HT1080 (cell line): ENCODE measurements at places on chromosomes 1 and 21.
A peak's percentile ranks its signal among the peaks of the same experiment; 100 is the strongest.

- DNase-seq: no peak
Observed at GRCh38 chr1:219031809-219032208, 141.9 kb upstream of the LYPLAL1 start.

DNA sequence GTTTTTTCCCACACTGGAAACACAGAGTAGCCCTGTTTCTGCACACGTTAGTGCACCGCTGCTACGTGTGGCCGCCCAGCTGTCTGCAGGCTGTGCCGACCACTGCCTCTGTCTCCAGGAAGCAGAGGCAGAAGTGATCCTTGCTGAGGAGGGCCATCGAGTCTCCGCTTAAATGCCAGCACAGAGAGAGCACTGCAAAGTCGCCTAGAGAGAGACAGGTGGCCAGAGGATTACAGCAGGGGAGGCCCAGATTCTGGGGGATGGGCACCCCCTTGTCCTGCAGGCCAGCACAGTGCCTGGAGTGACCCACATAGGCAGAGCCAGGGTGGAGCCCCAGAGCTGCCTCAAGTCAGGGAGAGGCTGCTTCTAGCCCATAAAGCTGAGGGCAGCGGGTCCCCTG, 6.1 kb downstream of the TPRG1L start:
- no peak for DNase-seq

GRCh38 chr1:30399026-30399425, 324.4 kb downstream of the MATN1 start:
- no peak for DNase-seq

DNA sequence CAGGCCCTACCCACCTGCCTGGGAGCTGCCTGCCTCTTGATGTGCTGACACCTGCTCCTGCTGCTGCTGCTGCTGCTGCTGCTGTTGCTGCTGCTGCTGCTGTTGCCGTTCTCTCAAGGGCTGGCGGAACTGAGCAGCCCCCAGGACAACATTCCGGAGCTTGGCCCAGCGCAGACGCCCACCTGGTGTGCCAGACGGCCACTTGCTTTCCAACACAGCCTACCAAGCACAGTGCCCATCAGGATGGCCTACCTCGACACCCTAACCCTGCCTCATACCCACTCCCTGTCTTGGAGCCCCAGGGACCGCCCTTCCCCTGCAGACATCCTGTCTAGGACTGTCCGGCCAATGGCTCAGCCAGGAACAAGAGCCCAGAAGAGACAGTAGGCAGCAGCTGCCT, 11.8 kb downstream of the DENND4B start:
- DNase-seq: no peak

DNA sequence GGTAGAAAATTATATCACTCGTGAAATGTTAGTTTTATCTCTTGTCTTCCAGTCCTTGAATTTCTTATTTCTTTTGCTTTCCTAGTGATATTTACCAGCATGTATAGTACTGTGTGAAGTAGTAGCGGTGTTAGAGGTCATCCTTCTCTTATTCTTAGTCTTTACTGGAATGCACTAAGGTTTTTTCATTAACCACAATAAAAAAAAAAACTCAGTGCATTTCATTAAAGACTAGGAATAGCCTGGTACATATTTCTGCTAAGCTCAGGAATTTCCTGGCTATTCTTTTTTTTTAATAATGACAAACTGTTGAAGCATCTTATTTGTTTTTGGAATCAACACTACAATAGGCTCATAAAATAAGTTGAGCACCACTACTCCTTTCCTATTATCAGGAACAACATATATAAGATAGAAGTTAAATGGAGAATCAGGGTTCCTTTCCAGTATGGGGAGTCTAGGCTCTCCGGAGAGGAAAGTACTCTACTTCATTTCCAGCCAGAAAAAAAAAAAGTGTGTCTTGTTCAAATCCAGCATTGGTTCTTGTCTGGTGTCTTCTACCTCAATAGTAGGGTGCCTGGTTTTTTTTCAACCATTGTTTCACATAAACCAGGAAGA, 60.0 kb downstream of the TNFSF18 start:
- peak; percentile 39 for DNase-seq

DNA sequence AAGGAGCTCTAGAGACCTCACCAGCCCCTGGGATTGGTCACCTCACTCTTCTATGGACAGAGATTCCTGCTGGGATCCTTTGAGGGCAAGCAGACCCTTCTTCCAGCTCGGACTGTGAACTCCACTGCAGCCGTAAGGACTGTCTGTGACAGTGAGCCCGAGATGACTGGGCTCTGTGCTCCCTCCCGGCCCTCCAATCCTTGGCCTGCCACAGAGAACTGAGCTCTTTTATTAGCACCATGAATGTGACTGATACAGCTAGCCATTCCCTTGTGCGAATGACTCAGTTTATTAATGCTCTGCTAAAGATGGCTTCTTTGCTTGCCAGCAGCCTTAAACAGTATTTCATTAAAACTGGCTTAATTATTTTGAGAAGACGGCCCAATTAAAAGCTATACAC, 194.6 kb upstream of the LMO4 start:
- DNase-seq: no peak

DNA sequence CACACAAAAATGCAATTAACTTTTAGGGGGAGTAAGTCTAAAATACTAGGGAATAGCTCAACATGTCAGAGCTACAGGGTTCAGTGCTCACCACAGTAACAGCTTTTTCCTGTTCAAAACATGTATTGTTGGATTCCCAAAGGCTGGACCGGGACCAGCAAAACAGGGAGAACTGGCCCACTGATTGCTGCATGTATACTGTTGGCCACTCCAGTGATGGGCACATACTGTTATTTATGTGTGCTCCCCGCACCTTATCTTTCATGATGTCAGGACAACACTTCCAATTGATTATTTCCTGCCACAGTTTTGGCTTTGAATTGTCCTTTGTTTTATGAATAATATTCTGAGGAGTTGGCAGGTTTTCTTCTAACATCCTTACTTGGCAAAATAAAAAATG, 50.7 kb downstream of the HMGB4 start:
- no peak for DNase-seq

GRCh38 chr1:228066416-228066815, 16.1 kb upstream of the ARF1 start:
- DNase-seq: no peak

DNA sequence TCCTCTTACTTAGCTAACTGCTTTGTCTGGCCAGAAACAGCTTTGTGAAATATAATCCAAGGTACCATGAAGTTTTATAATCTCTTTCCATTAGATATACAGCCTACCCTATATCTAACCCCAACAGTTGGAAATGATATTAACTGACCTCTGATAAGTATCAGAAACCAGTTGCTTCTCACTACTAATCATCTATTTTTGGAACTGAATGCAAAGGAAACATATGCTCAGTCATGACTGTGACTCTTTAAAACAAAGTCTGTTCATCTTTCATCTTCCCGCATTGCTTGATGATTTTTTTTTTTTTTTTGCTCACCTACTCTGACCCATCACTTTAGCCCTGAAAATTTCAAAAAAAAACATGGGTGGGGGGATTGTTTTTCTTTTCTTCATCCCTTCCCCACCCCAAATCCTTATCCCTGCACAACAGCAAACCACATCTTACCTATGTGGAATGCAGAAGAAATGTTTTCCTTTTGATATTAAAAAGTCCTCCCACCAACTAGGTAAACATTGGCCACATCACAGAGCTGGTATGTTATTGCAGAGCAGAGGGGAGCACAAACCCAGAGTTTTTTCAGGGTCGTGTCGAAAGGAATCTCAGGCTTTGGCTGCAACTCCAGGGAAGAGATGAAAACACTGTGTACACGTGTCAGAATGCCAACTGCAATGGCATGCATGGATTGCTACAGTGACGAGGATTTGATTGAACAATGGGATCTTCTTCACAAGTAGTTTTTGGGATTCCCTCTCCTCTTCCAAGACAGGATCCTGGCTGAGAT, 137.3 kb downstream of the SLC30A10 start:
- peak; percentile 56 for DNase-seq

DNA sequence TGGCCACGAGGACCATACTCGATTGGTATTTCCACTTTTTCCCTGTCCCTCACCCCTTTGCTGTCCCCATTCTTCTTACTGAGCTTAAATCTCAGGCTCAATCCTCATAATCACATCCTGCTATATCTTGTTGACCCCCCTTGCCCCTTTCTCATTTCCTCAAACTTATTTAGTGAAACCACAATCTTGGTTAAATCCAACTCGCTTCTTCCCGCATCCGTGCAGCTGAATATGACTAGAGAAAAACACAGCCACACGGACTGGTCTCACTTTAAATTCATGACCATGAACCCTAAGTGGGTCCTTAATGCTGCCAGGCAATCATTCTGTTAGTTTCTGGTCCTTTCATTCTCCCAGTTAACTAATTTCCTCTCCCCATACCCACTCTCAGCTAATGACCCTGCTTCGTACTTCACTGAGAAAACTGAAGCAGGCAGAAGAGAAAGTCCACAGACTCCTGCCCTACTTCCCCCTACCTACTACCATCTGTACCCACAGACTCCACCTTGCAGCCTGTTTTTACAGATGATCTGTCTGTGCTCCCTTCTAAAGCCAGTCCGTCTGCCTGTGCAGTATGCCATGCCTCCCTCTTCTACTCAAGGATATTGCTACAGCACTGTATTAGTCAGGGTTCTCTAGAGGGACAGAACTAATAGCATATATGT, 96.8 kb upstream of the LMO4 start:
- no peak for DNase-seq

DNA sequence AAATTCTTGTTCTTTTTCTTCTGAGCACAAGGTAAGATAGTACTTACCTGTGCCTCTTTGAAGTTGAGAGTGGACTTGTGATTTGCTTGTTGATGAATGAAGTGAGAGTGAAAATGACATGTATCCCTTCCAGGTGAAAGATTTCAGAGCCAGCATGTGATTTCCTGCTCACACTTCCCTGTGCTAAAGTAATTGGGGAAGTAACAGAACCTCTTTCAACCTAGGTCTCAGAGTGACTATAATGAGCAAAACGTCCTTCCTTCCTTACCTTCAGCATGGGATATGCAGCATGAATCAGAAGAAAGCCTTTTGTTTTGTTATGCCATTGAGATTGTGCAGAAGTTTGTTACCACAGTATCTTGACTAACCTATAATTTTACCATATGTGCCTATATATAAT, 24.6 kb downstream of the RAVER2 start:
- DNase-seq: no peak

DNA sequence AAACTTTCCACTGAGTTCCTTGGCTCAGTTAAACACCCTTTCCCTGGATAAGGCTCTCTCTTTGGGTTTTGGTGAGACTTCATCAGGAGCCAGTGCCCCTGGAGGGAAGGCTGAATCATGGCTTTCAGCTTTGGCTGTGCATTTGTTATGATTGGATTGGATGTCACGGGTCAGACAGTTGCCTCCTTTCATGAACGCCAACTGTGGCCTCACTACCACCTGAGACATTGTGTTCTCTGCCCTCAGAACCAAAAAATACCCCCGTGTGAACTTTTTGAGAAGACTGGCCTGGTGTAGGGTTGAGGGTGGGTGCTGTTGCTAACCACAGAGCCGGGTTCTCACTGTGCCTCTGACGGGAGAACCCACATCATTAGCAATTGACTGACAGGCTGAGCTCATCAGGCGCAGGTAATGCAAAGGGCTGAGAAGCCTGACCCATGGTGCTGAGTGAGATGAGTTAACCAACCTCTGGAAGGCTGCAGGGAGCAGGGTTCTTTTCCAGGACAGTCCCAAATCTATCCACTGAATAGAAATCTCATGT, 65.6 kb downstream of the HHAT start:
- DNase-seq: peak; percentile 88

DNA sequence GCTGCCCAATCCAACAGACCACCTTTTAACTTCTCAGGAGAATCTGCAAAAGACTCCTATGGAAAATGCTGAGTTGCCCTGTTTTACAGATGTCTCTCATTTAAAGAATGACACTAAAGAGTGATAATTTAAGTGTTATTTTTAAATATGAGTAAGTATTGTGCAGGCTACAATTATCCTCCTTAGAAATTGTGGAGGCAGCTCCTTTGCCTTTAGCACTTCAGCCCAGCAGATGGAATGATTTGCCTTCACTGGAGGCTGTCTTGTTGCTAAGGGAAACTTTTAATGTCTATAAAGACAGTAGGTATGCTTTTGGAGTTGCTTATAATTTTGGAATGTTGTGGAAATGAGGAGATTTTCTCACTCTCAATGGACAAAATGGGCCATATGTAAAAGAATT, 1345.5 kb downstream of the NCAM2 start:
- DNase-seq: no peak

DNA sequence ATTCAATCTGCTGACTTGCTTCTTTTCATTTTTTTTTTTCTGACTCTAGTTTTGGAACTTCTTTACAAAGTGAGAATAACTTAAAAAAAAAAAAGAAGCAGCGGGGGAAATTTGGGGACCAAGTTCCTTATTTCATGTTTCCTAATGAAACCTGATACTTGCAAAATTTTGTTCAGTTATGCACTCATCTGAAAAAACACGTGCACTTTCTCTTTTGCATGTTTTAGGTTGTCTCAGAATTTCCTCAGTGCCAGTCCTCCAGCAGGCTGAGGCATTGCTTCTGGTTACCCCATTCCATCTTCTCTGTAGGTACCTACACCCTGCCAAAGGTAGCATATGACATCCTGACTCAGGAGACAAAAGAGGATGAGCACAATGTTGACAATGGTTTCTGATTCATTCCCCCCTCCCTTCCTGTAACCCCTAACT, 299.7 kb downstream of the GRIK1 start:
- DNase-seq: no peak

GRCh38 chr21:46100906-46101305, 3.0 kb downstream of the COL6A2 start:
- DNase-seq: no peak

DNA sequence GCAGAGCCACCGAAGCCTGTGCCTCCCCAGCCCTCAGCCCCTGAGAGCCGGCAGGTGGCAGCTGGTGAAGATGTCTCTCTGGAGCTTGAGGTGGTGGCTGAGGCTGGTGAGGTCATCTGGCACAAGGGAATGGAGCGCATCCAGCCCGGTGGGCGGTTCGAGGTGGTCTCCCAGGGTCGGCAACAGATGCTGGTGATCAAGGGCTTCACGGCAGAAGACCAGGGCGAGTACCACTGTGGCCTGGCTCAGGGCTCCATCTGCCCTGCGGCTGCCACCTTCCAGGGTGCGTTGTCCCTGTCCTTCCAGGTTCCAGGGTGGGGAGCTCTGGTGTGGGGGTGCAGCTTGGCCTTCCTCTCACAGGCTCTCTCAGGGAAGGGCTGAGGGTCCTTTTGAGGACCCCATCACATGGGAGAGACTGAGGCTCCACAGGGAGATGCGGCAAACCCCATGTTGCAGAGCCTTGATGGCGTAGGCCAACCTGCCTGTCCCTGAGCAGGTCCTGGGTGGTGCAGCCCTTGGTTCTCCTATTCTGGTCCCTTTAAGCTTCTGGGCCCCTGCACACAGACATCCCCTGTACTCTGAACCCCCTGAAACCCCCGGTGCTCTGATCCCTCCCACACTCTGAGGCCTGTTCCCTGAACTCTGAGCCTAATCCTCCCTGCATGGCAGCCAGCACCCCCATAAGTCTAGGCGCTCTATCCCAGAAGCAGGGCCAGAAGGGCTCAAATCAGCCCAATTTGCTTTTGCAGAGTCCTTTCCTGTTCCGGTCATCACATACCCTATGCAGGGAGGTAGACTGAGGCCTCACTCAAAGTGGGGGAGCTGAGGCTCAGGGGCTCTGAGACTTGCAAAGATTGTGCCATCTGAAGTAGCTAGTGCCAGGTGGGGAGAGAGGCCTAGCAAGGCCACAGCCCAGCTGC, 88.5 kb downstream of the TRIM11 start:
- no peak for DNase-seq

- DNase-seq: peak; percentile 79
Observed at GRCh38 chr1:33367485-33368405, 46.8 kb upstream of the A3GALT2 start.
